Substantia nigra (tissue), 51 donors: ENCODE measurements at places on chromosomes 4 and X.

DNA sequence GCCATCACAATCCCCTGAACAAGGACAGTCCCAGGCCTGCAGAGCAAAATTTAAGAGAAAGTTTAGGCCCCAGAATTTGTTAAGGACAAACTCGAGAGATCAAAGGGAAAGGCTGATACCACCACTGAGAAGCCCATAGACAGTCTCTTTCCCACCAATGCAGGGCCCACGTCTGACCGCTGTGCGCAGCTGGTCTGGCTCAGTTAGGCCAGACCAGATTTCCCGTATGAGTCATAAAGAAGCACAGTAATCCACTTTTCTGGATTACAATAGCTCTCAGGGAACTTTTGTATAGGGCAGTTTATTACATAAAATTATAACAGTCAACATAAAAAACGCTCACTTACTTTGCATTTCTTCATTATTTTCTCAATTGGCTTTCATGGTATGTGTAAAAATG lies 259.5 kb downstream of the RCHY1 start:
- DNase-seq, result no peak

GRCh38 chr4:118865091-118865708 lies 23.5 kb upstream of the SYNPO2 start:
- no peak for DNase-seq

GRCh38 chrX:67351411-67351810 lies 192.4 kb upstream of the AR start:
- DNase-seq, result no peak

- no peak for DNase-seq
These were observed 575 bp downstream of the MAP7D2 start for GRCh38 chrX:20116087-20116576.

DNA sequence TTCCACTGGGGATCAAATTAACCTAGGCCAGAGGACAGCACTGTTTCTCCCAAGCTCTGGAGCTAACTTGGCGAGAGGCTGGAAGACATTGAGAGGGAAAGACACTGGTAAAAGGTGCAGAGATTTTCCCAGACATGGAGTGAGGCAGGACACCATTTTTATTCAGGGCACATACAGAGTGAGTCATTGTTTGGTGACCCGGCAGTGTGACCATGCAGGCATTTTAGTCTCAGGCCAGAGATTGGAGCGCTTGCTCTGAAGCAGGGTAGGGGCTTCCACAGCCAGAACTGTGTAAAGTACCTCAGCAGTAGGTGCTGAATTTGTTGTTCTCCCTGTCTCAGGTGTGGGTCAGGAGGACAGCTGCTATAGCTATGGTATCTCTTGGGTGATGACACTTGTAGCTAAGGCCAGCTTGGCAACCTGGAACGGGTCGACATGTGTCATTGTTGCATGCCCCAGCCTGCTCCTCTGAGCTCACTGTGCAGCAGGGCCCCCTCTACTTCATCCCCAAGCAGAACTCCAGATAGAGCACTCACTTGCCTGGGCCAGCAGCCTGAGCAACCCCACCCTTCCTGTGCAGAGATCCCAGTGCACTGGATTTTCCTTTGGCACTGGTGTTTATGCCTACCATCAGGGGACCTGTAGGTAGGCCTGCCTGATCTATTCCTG lies 79.8 kb upstream of the ATP8A1 start:
- DNase-seq, result no peak
